Renal cortical epithelial cell (primary cell): ENCODE measurements at places on chromosomes 1 and 21. TPM values are rescaled to one million over a fixed set of nuclear protein-coding genes. Genes with fewer than 3 reads are reported as not detected.
A peak's percentile ranks its signal among the peaks of the same experiment; 100 is the strongest.

ZBTB8B gene
- under 0.01 TPM in 1 of 2 replicates, not detected in the other for total RNA-seq

TNFSF18 gene
- 0.10 and 2.8 TPM in 2 replicates for total RNA-seq

- no peak for DNase-seq
Measured at GRCh38 chr1:154371436-154371835, 33.7 kb upstream of the IL6R start.

- DNase-seq = no peak
Measured at GRCh38 chr1:27520651-27521050, 30.7 kb upstream of the WASF2 start.

APOBEC4 gene
- not detected in 2 replicates for total RNA-seq

- no peak for DNase-seq
Measured at GRCh38 chr1:5839881-5840550, 152.2 kb downstream of the NPHP4 start.

DHX9 gene
- 156 and 195 TPM in 2 replicates for total RNA-seq

AMY1B gene
- not detected in 2 replicates for total RNA-seq

OR10T2 gene
- total RNA-seq = not detected in 2 replicates

SHE gene
- total RNA-seq = 0.17 and 0.35 TPM in 2 replicates

MANEAL gene
- total RNA-seq = 2.1 and 4.3 TPM in 2 replicates

RGS16 gene
- under 0.01 TPM in 1 of 2 replicates, not detected in the other for total RNA-seq

DNA sequence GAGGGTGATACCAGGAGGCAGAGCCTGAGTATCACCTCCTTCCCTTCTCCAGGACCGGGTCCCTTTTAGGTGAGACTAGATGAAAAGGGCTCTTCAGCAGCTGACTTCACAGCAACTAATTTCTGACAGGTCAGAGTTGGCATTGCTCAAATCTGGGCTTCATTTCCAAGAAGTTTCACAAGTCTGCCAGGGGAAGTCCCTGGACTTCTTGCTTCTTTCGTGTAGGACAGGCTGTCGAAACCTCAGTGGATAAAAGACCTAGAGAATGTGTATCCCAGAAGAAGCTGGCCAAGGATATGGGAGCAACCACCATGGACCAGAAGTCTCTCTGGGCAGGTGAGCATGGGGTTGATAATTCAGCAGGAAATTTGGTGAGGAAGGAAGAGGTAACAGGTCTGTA is at the start of gene CHI3L2:
Gene CHI3L2 (plus strand): TSS at position 280 of the 400 bp plus-strand sequence. CDS start 17 bp downstream, at position 297.
- peak; percentile 72 for DNase-seq

DNA sequence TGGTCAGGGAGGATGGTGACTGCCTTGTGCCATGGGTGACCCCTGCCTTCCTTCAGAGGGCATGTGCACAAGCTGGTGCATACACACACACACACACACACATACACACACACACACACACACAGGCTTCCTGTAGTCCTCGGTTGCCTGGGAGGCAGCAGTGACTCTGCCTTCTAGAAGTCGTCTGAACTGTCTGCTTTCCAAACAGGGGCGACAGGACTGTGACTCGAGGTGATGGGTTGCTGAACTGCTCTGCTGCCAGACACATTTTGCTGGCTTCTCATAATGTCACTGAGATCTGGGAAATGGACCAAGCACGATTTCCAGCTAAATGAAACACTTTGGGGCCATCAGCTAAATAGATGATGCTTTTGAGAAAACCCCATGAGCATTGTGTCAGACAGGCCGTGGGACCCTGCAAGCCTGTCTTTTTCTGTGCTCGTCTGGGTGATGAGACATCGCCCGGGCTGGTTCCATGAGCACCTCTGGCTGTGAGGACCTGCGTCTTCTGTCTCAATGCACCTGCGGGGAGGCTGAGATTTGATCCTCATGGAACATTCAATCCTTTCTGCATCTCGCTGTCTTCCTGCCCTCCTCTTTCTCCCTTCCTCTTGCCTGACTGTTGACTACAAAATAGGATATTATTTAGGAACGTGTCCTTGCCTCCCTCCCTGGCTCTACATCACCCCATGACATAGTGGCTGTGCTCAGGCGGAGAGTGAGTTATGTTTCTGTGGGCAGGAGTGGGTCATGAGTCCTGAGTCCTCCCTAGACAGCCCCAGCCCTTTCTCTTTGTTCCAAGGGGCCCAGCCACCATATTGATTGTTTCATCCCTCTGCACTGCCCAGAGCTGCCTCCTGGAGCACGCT is 436.8 kb downstream of the CAMTA1 start:
- no peak for DNase-seq

DNA sequence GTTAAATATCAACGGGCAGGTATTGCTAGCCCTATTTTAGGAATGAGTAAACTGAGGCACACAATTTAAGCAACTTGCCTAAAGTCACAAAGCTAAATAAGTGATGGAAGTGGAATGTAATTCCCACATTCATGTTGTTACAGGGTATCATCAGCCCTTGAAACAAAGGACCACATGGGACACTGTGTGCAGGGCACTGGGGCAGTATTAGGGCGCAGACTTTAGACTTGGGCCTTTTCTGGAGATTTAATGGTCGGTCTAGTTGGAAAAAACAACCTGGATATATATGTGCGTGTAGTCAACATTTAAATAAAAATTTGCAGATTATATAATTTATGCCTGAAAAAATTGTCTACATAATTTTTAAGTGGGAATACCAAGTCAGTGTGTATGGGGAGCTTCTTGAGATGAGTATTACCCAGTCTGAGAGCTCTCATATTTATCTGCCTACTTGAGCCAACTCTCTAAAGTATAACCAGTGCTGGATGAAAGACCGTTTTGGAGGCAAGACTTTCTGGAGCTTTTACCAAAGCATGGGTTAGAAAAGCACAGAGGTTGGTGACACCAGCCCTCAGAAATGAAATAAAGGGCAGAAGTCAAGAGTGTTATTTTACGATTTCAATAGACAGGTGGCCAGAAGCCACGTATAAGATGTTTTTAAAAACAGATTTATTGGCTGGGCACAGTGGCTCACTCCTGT is 1.6 kb downstream of the KDM1A start:
- DNase-seq = no peak

CNR2 gene
- not detected in 2 replicates for total RNA-seq

CYYR1 gene
- under 0.01 and 1.5 TPM in 2 replicates for total RNA-seq

TMEM59 gene
- total RNA-seq = 227 and 426 TPM in 2 replicates

DNA sequence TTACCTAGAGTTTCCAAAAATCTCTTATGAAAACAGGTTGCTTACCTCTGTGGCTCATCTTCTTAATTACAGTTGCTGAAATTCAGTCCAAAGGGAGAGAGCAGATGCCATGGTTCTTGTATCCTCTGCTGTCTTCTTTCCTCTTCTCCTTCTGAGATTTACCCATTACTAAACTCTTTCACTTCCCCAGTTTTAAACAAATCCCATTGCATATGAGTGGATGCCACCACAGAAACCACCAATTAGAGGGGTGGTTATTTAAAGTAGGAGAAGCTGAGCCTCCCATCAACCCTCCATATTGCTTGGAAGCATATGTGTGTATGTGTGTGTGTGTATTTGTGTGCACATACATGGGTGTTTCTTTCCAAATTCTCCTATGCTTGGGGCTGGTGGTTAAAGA is 128.5 kb upstream of the KCNK1 start:
- no peak for DNase-seq

- no peak for DNase-seq
Measured at GRCh38 chr1:155019377-155020245, 14.0 kb downstream of the DCST2 start.

DNA sequence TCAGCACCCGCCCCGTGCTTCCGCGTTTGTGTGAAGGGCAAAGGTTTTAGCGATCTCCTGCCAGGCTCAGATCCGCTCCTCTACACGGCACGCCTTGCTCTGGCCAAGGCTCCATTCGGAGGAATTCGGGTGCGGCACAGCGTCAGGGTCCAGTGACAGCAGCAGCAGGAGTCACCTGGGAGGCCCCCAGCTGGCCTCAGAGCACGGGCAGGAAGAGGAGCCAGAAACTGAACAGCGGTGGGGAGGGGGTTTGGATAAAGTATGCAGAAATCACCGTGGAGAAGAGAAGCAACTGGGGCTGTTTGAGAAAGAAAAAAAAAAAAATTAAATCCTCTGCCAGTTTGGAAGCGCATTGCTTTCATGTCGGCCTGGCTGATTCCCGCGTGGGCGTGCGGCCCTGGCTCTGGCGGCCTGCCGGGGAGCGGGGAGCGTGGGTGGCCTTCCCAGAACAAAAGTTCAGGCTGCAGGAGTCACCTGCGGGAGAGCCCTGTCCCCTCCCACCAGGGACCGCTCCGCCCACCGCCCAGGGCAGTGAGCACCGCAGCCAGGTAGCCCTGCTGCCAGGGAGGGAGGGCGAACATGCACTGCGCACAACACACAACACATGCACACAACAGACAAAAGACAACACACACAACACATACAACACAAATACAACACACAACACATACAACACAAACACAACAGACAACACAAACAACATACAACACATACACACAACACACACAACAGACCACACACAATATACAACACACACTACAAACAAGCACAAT is 107.6 kb downstream of the ETS2 start:
- peak; percentile 79 for DNase-seq

DNA sequence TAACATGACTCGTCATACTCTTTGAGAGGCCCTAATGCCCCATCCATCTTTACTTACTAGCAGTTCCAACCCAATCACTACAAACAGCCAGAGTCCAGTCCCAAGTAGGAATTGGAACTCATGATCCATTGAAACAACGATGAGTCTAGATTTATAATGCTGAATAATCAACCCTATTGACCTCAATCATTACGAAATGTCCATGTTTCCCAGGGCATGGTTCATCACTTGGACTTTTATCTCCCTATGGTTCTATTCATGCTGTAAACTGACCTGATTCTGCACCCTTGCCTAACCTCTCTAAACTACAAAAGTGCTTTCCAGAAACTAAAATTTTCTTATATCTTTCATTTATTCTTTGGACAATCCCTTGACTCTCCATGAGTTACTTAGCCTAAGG is 840.0 kb upstream of the B3GALT2 start:
- peak; percentile 31 for DNase-seq

- no peak for DNase-seq
Measured at GRCh38 chr1:202590975-202591411, 119.3 kb downstream of the SYT2 start.

SYNC gene
- total RNA-seq = 53.7 and 68.7 TPM in 2 replicates

JAM2 gene
- total RNA-seq = 0.05 and 0.17 TPM in 2 replicates

- no peak for DNase-seq
Measured at GRCh38 chr1:222326006-222326709, 221.7 kb downstream of the HHIPL2 start.

RNU1-2 gene
- total RNA-seq = under 0.01 TPM in 2 replicates

- DNase-seq = no peak
Measured at GRCh38 chr1:167863921-167864279, 50.0 kb downstream of the ADCY10 start.

- DNase-seq = no peak
Measured at GRCh38 chr1:24337455-24337854, 18.3 kb downstream of the GRHL3 start.

GRCh38 chr21:29245104-29245643 is 53.5 kb upstream of the BACH1 start:
- no peak for DNase-seq

DNA sequence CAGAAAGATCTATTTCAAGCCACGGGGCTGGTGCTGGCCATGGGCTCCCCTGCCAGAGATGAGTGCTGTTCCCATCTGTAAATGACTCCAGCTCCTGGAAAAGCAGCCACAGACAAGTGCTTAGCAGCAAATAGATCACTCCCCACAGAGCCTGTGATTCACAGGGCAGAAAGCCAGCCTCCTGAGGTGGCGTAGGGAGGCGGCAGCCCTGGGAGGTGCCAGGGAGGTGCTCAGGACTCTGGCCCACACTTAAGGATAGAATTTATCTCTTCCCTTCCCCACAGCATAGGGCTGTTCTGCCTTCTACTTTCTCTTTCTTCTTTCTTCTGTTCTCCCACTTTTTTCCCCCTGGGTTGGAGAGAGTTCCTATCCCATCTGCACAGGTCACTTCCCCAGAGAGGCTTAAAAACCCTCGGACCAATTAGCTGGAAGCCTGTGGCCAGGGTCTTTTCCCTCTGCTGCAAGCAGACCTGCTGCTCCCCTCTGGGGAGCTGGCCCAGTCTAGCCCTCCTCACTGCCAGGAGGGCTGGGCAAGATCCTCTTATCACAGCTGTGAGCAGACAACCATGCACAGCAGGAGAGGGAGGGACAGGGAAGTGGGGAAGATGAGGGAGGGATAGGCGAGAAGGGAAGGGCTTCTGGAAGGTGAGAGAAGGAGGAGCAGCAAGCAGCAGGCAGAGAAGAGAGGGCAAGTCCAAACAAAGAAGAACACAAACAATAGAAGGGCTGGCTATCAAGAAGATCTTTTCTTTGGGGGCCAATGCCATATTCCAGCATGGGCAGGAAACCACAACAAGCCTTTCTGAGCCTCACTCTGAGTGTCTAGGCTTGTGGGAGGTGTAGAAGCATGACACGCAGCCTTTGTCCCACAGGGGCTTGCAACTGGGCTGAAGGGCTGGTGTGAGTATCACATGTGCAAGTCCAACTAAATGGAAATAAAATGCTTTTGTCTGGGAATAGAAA is 41.0 kb downstream of the KCND3 start:
- peak; percentile 2 for DNase-seq

DNA sequence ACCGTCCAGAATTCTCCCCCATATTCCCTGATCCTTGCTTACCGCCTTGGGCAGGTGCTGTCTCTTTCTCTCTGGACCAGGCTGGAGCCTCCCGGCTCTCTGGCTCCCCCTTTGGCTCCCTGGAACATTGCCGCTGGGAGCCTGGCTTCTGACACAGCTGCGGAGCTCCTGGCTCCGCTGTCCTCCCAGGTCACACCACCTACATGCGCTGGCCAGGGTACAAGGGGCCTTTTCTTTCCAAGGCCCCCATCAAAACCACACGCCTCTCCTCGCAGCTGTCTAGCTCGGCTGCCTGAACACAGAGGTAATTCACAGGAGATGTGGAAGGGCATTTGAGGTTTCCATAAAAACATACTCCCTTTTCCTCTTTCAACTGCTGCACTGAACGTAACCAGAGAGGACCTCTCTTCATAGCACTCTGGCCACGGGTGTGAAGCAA is 7.5 kb upstream of the ZNF648 start:
- DNase-seq = peak; percentile 25

DNA sequence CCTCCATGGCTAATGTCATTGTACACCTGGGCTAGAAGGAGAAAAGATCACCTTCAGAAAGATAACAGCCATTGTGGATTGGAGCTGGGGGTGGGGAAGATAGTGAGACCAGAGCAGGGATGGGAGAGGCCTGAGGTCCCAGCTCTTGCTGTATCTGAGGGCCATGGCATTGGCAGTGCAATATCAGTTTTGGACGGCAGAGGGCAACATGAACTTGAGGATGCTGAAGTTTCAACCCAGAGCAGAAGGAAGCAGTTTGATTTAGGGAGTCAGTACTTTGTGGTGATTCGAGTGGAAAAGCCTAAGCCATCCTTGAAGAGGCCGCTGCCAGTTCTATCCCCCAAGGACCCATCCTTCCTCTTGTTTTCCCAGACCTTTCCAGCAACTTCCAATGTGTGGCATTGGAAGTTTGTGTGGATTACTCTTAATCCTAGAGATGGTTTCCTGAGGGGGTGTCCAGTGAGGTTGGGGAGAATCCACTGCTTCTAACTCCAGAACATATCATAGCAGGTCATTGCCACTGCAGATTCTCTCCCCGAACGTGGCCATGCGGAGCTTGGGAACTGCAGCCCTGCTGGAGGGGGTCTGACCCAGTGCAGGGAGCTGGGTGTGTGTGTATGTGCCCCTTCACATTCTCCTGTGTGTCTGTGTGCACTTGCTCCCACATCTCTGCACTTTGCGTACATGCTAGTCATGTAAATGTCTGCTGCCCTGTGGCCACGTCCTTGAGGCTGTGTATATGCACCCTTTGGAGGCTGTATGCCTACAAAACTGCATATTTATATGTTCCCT is 24.1 kb downstream of the SLC26A9 start:
- peak; percentile 77 for DNase-seq

- no peak for DNase-seq
Measured at GRCh38 chr1:1799716-1800115, 21.4 kb upstream of the NADK start.

- no peak for DNase-seq
Measured at GRCh38 chr1:185388346-185388745, 71.3 kb upstream of the IVNS1ABP start.

- no peak for DNase-seq
Measured at GRCh38 chr1:51559064-51559500, 40.0 kb upstream of the EPS15 start.
